ENCODE measurements at places on chromosomes 13 and 19.
A peak's percentile ranks its signal among the peaks of the same experiment; 100 is the strongest.

- DNase-seq, result no peak
These were observed 39.9 kb downstream of the TMTC4 start for GRCh38 chr13:100634696-100635095.

GRCh38 chr19:43464134-43464775 is 1.2 kb downstream of the LYPD3 start:
- peak; percentile 78 for DNase-seq

DNA sequence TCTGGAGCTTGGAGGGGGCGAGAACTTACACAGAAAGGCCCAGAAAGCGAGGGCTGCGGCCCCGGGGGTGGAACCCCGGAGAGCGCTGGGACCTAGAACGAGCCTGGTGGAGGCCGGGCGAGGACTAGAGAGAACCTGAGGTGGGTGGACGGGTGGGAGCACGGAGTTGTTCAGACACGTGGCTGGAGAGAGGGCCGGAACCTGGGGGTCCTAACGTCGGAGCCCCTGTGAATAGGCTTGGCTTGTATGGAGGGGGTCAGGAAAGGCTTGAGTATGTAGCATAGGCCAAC is 383 bp downstream of the ZNF581 start:
- no peak for DNase-seq

- DNase-seq, result no peak
These were observed 6.0 kb downstream of the COX6B2 start for GRCh38 chr19:55348317-55349034.

GRCh38 chr19:20276011-20276731 is 109.2 kb downstream of the ZNF486 start:
- no peak for DNase-seq

DNA sequence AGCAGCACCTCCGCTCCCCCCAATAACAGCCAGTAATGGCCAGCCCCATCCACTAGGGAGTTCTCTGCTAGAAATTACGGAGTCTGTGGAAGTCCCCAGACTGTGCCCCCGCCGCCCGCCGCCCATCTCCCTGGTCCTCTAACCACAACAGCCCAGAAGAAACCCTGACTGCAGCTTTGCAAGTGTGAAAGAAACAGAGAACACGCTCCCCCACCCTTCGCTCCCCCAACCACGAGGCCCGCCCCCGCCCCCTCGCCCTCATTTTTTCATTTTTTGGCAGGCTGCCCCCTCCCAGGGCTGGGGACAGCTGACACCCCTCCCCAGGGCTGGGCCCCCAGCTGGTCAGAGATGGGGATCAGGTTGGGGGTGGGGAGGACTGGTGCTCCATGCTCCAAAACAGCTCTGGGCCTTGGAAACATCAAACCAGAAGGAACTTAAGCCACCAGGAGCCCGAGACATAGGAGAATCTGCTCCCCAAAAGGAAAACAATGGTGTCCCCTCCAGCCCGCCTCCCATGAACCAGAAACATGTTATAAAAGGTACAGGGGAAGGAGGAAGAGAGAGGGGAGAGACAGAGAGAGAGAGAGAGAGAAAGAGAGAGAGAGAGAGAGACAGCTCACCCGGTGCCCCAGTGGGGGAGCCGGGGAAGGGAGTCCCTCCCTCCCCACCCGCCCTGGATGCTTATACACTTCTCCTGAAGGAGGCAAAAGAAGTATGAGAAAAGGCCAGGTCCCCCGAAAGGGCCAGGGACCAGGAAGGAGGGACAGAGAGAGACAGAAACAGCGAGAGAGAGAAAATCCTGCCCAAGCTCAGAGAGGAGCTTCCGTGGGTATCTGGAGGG is 29.8 kb upstream of the ASF1B start:
- no peak for DNase-seq

DNA sequence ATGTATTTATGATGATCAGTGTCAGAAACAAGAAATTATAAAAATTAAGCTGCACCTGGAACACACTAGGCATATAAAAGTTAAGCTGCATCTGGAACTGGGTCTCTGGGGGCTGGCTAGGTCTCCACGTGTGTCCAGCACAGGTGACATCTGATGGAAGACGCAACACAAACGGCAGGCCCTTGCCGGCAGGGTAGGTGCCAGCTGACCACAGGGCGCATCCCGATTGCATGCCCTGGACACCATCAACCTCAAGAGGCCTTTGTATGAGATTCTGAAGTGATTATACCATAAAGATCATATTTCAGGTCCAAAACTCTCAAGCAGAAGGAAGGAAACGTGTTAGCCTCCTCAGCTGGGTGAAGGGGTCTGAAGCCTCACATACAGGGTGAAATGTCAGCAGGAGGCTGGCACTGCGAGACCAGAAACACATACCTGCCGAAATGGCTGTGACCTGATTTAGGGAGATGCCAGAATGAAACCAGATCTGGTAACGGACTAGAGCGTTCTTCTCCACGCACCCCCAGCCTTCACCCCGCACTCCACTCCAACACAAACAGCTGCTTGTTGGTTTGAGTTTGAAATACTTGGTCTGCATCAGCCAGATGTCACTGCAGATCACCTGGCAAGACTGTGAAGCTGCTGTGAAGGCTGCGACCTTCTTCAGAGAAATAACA is 37.3 kb downstream of the COL4A1 start:
- no peak for DNase-seq

DNA sequence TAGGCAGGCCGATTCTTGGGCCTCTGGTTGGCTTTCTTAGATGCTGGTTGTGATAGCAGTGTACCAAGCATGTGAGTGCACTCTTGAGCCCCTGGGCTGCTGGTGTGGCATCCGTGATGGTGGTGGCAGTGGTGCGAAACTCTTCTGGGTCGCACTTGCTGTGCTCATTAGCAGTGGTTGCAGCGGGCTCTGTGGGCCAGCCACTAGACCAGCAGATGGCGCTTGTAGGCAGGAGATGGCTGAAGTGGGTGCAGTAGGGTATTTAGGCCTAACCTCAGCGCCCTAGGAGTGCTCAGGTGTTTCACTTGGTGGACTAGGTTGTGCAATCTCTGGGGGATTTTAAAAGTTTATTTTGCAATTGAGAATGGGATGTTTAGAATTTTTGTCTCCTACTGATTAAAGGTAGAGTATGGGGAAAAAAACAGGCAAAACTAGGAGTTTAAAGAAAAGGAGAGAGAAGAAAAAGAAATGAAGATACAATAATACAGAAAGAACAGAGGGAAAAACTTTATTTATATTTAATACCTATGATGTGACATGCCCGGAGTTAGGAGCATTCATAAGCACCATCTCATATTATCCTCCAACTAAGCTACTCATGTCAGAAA is 4.3 kb upstream of the ZNF17 start:
- DNase-seq, result peak; percentile 63

DNA sequence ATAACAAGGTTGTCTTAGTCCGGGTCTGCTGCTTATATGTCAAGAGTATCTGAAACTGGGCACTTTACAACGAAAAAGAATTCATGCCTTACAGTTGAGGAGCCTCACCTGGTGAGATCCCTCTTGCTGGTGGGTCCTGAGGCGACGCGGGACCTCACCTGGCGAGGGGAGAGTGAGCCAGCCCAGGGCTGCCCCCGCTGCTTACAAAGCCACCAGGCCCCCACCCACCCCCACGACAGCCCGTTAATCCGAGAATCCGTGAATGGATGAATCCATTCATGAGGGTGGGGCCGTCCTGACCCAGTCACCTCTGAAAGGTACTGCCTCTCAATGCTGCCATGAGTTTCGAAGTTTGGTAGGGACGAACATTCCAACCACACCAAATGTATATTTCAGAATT is 54.0 kb upstream of the F7 start:
- DNase-seq, result no peak

- no peak for DNase-seq
These were observed 35.7 kb downstream of the ZSWIM4 start for GRCh38 chr19:13830741-13831536.

DNA sequence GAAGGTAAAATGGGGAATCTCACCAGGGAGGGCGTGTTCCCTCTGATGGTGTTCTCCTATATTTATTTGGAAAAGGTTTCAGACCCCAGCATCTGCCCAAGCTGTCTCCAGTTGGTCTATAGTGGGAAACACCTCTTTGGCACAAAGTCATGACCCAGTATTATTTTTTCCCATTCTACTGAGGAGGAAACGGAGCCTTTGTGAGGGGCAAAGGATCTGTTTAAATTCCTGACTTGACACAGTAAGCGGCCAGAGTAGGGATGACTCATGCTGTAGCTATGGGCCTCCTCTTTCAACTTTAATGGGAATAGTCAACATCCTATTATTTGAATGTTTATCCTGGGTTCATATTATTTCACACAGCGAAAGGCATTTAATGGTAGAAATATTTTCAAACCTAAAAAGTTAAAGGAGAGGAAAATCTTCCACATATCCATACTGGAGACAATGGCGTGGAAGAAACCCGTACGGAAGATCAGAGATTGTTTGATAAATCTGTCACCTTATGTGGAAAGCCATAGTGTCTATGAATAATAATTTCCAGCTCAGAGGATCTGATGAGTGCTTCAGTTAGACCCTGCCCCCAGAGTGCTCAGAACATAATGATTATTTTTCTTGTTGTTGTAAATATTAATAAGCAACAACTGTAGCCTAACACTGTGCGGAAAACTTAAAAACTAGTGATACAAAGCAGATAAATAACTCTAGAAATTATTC is 126.0 kb downstream of the FOXO1 start:
- DNase-seq, result no peak

GRCh38 chr13:43664700-43665191 is 122.0 kb downstream of the ENOX1 start:
- DNase-seq, result no peak

Data from stimulated activated naive CD4-positive, alpha-beta T cell treated with Interleukin-2 at 50 U/mL for 16 hours (primary cell).